Sciatic nerve (tissue), 2 donors: ENCODE measurements at places on chromosomes 4 and X.

GRCh38 chr4:40099010-40099409 lies 42.4 kb downstream of the N4BP2 start:
- DNase-seq: no peak

GRCh38 chr4:47651231-47651630 lies 166.2 kb downstream of the ATP10D start:
- DNase-seq: no peak

DNA sequence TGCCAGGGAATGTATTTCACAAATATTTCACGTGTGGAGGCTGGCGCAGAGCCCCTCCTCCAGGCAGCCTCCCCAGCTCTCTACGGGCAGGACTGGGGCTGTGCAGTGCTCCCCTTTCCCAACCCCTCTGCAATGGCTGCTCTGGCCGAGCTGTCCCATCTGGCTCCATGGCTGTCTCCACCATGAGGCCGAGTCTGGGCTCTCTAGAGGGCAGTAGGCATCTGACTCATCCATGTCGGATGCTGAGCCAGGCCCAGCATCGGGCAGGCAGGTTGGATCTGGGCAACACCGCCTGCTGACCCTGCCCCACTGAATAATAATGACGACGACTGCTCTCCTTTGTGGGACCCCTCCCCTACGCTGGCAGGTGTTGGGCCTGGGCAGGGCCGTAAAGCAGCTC lies 11.0 kb upstream of the SH3TC1 start:
- no peak for DNase-seq

DNA sequence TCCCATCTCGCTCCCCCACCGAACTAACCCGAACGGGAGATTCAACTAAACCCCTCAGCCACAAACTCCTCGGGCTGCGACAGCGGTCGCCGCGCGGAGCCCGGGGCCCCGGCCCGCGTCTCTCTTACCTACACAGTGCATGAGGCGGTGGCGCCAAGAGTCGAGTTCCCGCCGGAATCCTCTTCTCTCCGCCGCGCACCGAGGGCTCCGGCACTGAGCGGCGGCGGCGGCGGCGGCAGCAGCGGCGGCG lies 160 bp downstream of the LCORL start:
- no peak for DNase-seq
